T-helper 1 cell (primary cell): ENCODE measurements at places on chromosomes 5 and 9.
A peak's percentile ranks its signal among the peaks of the same experiment; 100 is the strongest.

- no peak for DNase-seq
Observed at GRCh38 chr5:74623006-74623611, 17.4 kb downstream of the ENC1 start.

DNA sequence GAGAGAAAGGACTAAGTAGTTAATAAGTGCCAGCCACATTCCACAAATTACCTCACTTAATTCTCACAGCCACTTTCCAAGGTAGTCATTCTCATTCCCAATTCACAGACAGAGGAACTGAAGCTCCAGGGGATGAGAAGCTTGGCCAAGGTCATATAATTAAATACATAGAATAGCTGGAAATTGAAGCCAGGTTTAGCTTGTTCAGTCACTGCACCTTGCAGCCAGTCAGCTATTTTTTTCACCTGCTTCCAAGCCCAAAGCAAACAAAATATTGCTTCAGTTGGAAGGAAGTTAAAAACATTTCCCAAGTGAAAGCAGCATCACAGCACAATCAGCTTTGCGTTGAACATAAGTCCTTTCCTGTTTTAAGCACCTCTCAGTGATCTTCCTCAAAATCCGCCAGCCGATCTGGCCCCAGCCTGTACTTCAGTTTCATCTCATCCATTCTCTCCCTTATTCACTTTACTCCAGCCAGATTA, 4.8 kb downstream of the ALDH1A1 start:
- no peak for DNase-seq

- DNase-seq = no peak
Observed at GRCh38 chr9:89771205-89771604, 166.4 kb downstream of the GADD45G start.

GRCh38 chr5:170390472-170390871, 1.3 kb upstream of the KCNMB1 start:
- no peak for DNase-seq

- peak; percentile 61 for DNase-seq
Observed at GRCh38 chr5:134577796-134578577, 52.5 kb downstream of the JADE2 start.

GRCh38 chr9:89022902-89023301, 31.6 kb downstream of the S1PR3 start:
- DNase-seq = no peak

GRCh38 chr9:3857673-3858072, 331.9 kb upstream of the RFX3 start:
- DNase-seq = no peak

GRCh38 chr9:133706307-133707050, 31.7 kb downstream of the SARDH start:
- DNase-seq = no peak

- no peak for DNase-seq
Observed at GRCh38 chr9:72401396-72401795, 36.4 kb upstream of the ZFAND5 start.

DNA sequence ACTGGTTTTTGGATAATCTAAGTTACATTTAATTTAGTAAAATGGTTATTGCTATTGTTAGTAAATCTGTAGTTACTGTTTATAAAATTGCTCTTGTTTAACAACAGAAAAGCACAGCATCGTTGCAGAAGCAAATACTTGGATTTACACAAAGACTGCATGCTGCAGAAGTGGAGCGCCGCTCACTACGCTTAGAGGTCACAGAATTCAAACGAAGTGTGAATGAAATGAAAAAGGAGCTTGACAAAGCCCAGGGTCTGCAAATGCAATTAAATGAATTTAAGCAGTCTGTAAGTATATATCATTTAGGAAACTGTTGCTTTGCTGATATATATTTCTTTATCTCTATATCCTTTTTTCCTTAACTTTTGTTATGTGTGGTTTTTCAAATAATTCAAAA, 226.0 kb downstream of the CCDC171 start:
- DNase-seq = no peak

DNA sequence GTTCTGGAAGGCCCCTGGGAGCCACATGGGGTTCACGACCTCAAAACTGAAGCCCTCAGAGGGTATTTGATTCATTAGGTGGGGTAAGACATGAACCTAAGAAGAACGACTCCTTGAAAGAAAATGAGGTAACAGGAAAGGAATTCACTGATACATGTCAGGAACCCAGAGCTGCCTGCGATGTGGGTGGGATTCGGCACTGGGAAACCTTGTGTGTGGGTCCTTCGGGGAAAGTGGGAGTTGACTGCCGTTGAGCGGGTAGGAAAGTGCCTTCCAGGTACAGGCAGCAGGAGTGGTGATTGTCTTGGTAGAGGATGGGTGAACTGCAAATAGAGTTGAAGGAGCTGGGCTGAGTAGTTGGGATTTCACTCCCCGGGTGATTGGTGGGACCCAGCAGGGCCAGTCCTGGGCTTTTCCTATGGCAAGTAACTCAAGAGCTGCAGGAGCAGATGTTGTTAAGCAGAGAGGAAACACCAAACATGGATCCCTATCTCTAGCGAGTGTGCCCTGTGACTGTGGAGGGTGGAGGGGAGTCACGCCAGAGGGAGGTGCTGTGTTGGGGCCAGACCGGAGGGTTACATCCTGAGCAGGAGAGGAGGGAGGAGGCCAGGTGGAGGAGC, 30.8 kb downstream of the ANKRD33B start:
- no peak for DNase-seq

- no peak for DNase-seq
Observed at GRCh38 chr9:81521892-81522291, 167.5 kb downstream of the TLE1 start.

DNA sequence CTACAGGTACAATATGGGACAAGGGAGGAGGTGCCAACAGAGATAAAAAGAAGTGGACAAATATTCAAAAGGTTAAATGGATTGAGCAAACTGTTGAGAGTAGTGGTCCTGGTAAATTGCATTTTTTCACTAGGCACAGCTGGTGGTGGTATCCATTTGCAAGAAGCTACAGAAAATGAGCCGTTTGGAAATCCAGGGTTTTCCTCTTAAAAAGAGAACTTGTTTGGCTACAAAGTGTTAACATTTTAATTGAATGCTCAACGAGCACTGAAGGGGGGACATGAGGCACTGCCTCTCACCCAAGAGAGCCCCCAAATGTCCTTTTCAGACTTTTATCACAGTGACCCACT, 491 bp upstream of the ZCCHC9 start:
- DNase-seq = no peak

DNA sequence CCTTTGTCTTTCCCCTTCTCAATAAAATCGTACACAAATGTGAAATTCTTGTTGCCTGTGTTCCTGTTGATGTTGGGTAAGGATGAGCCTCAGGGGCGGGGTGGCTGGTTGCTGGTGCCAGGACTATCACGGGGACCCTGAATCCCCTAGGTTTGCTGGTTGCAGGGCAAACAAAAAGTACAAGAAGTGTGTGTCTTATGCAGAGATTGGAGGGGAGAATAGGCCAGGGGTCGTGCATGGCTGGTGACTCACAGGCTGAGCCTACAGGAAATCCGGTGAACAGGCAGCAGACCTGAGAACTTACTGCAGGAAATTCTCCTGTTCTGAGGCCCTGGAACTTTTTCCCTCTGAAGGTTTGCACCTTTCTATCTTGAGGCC, 5.5 kb downstream of the ANXA2R start:
- no peak for DNase-seq

DNA sequence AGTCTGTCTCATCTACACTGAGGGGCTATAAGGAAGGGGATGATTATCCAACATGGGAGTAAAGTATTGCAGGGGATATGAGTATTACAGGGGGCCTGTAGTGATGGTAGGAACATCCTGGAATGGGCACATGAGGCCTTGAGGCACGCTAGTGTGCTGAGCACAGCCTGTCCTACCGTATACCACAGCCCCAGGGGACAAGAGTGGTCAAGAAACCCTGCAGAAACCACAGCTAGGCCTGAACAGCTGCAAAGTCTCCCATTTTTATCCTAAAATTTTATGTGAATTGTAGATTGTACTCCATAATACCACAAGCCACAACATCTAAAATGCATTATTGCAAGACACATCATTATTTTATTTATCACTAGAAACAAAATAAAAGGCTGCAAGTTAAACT, 136.3 kb upstream of the ASTN2 start:
- DNase-seq = no peak

- no peak for DNase-seq
Observed at GRCh38 chr5:14879393-14879792, 7.8 kb upstream of the ANKH start.

DNA sequence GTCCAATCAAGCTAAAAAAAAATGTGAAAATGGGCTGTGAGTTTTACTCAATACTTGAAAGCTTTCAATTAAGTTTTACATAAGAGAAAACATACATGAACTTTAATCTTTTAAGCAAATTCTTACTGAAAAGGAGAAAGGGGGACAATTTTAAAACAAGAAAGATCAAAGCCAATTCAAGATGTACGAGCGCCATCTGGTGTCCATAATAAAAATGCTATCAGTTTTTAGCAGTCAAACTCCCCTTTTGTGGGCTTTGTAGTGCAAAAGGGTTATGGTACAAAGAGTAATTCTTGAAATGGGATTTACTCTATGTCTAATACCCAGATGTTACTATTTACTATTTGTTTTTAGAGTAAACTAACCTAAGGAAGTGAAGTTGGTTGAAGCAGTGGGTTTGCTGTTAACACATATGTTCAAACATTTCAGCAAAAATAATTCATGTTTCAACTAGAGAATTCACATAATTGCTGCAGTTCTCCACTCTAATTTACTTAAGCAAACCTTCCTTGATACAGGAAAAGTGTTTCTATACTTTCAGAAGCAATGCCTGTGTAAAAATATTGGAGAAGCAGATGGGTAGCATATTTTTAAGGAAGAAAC, 228.2 kb upstream of the TYRP1 start:
- no peak for DNase-seq

DNA sequence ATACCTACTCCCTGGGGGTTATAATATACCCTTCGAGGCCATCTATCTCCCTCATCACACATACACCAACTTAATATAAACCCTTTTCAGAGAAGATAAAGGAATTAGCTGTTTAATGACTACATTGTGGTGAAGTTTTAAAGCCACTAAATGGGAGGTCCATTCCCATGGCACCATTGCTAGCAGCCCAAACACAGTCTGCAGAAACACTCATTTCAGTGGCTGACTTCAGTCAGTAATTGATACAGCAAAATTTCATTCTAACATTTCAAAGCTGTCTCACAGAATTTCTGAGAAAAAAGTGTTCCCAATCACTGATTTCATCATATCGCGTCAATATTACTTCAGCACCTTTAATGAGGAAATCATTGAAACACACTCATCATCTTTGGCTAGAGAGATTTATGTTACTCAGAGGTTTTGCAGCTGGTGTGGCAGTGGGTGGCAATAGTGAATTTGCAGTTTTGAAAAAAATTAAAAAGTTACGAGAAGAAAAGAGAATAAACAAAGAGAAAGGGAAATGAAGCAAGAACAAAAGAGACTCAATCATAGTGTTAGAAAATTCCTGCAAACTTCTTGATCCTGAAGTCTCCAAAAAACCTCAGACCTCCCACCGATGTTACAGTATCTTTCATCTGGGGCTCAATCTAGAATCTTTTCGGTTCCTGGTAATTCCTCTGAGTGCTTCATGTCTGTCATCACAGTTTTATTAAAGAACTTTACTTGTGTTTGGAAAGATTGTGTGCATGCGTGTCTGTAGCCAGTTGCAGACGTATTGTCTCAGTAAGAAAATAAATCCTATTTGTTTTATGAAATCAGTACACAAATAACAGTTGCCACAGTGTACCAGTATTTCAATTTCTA, 105.0 kb downstream of the ERCC6L2 start:
- DNase-seq = no peak

- DNase-seq = no peak
Observed at GRCh38 chr5:38518341-38518740, 38.1 kb downstream of the LIFR start.

DNA sequence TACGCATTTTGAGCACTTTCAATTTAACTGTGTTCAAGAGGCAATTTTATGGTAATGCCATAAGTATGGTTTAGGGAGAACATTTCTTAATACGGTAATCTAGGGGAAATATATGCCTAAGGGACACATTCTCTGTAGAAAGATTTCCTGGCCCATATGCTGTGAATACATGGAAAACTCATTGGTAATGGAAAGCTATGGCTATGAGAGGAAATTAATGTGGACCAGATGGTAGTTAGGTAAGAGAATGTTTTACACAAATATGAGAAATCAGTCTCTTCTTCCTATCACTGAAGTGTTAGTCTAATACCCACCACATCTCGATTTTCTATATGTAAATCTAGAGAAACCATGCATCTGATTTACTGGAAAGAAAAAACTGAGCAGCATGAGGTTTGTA, 105.0 kb downstream of the SEMA6A start:
- no peak for DNase-seq

DNA sequence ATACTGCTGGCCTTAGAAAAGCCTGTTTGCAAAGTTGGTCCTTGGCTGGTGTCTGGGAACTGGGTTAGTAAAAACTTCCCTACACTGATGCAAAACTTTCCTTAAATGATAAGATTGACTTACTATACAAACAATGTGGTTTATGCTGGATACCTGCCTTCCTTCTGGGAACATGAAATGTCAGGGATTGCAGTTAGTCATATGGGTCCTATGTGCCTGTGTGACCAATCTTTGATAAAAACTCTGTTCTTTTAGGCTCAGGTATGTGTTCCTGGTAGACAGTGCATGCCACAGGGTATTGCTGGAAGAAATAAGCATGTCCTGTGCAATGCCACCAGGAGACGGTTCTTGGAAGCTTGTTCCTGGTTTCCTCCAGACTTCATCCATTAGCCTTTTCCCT, 173.3 kb downstream of the RMI1 start:
- no peak for DNase-seq

- DNase-seq = peak; percentile 7
Observed at GRCh38 chr5:168135897-168136296, 155.5 kb upstream of the WWC1 start.

- DNase-seq = no peak
Observed at GRCh38 chr5:102713278-102713677, 41.8 kb upstream of the PAM start.

DNA sequence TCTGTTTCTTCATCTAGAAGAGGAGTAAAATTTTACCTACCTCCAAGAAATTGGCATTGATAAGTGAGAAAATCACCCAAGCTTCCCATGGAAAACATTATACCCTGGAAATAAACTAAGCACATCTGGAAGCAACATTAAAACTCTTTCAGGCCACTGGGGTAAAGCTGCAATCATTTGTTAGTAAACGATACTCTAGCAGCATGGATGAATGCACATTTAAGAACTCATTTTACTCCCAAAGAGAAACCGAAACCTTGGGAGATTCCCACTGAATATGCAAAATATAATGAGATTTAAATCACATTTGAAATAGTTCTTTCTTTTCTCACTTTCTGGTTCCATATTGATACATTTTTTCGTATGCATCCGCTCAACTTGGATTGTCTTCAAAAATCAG, 467.5 kb downstream of the EFNA5 start:
- DNase-seq = no peak

DNA sequence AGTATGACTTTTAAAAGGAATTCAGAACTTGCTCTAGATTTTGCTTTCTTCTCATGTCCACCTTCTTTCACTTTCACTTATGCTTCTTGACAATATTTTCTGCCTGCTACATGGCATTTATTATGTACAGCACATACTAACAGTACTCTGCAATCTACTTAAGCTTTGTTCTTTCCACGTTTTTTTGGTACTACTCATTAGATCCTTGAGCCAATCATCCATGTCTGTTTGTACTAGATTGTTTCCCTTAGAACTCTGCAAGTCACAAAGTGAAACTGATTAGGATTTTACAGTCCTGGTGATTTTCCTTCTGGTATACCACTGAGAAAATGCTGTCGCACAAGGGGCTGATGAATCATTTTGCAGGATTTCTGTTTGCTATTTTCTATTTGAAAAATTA, 78.3 kb downstream of the PARP8 start:
- DNase-seq = no peak
